ENCODE measurements at places on chromosomes 1 and 21. TPM values are rescaled to one million over a fixed set of nuclear protein-coding genes. Genes with fewer than 3 reads are reported as not detected.

DCDC2B gene
- not detected for total RNA-seq

CDK18 gene
- 1.0 TPM for total RNA-seq

IL19 gene
- not detected for total RNA-seq

ADAMTS4 gene
- total RNA-seq = not detected

Measured in A549 treated with ZK216348 at 1 μM for 4 hours (cell line).